NCI-H2081 (cell line): ENCODE measurements at places on chromosomes 6 and 20.

GRCh38 chr6:138465007-138465645 is 34.2 kb downstream of the NHSL1 start:
- DNase-seq: no peak

DNA sequence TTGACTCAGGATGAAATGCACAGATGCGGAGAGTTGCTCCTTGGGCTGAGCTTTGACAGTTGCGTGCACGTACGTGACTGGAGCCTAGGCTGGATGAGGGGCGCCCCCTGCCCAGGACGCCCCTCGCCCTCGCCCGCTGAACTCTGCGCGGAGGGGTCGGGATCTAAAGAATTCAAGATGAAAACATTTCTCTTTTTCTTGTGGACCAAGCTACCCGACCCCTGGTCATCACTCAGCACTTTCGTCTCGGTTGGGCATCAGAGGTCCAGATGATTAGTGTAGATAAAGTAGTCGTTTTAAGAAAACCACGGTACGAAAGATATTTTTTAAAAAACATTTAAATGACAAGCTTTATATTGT is 700 bp downstream of the DTD1 start:
- no peak for DNase-seq

DNA sequence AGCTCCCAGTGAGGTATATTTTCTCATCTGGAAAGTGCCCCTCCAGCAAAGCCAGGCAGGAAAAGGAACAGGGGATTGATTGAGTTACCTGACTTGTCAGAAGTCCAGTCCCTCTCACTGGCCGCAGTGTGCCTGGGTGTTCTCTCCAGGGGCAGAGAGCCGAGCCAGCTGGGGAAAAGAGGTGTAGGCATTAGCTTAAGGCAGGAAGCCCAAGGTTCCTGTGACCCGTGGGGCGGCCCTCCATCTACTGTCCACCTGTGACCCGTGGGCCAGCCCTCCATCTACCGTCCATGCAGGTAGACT is 2.7 kb downstream of the PSMG4 start:
- no peak for DNase-seq

DNA sequence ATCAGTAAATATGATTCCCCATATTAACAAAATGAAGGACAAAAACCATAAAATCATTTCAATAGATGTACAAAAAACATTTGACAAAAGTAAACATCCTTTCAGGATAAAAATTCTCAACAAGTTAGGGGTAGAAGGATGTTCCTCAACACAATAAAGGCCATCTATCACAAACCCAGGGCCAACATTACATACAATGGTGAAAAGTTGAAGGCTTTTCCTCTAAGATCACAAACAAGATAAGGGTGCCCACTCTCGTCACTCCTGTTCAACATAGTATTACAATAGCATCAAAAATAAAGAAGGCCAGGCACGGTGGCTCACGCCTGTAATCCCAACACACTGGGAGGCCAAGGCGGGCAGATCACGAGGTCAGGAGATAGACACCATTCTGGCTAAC is 22.6 kb upstream of the ASF1A start:
- no peak for DNase-seq

DNA sequence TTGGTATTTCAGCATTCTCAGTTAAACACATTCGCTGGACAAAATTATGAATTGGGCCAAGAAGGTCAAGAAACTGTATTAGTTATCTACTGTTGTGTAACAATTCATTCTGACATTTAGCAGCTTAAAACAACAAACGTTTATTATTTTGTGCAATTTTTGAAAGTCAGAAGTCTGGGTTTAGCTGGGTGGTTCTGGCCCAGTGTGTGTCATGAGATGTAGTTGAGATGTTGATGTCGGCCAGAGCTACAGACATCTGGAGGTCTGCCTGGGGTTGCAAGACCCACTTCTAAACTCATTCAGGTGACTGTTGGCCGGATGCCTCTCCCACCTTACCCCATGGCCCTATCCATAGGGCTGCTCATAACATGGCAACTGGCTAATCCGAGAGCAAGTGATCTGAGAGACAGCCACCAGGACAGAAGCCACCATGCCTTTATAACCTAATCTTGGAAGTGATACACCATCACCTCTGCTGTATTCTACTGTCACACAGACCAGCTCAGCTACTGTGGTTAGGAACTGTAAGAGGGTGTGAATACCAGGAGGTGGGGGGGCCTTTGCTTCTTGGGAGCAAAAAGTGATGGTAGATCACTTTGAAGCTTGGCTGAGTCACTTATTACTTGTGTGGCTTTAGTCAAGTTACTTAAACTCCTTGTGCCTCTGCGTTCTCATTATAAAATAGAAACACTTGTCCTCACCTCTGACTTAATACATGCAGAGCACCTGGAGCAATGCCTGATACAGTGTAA is 217.0 kb upstream of the MYLIP start:
- no peak for DNase-seq

DNA sequence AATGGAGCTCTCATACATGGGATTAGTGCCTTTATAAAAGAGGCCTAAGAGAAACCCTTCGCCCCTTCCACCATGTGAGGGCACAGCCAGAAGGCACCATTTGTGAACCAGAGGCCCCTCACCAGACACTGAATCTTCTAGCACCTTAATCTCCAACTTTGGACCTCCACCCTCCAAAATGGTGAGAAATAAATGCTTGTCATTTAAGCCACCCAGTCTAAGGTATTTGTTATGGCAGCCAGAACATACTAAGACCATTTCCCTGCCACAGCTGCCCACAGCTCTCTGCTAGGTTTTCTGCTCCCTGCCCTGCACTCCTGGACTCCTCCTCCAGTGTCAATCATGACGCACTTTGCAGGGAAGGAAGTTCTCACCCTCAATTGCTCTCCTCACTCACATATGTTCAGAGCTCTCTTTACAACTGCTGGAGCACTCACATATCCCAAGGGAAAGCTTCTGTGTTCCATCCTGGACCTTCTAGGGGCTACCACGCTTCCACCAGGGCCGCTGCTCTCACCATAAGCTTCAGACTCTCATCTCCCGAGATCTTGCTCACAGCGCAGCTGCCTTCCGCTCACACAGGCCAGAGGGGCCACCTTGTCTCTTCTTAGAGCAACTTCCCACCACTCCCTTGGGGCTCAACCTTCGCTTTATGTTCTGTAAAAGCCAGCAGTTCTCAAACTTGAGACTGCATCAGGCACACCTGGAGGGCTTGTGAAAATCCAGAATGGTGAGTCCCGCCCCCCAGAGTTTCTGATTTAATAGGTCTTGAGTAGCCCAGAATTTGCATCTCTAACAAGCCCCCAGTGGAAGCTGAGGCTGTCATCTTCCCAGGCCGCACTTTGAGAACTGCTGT is 1.6 kb upstream of the LY86 start:
- DNase-seq: no peak

- no peak for DNase-seq
These were observed 9.3 kb upstream of the JPH2 start for GRCh38 chr20:44196271-44196670.
